NCI-H226 (cell line): ENCODE measurements at places on chromosomes 6 and 20.
A peak's percentile ranks its signal among the peaks of the same experiment; 100 is the strongest.

- no peak for DNase-seq
These were observed 41.9 kb downstream of the SYNJ2 start for GRCh38 chr6:158023597-158023939.

- no peak for DNase-seq
These were observed 59.3 kb downstream of the CDC5L start for GRCh38 chr6:44446626-44447300.

- DNase-seq = no peak
These were observed 36.5 kb upstream of the KIF13A start for GRCh38 chr6:18023891-18024290.

DNA sequence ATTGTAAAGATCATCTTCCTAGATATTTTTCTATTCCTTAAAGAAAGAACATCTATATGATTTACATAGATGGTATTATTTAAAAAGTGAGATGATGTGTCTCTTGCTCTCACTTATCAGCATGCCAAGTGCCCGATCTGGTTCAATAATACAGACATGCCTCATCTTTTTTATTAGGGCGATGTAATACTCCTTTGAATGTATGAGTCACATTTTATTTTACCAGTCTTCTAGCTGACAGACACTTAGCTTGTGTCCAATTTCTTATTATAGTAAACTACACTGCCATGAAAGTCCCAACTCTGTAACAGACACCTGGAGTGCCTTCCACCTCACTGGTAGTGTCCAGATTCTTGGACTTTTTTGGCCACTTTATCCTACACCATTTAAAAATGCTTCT lies 586.6 kb upstream of the BTBD3 start:
- no peak for DNase-seq

DNA sequence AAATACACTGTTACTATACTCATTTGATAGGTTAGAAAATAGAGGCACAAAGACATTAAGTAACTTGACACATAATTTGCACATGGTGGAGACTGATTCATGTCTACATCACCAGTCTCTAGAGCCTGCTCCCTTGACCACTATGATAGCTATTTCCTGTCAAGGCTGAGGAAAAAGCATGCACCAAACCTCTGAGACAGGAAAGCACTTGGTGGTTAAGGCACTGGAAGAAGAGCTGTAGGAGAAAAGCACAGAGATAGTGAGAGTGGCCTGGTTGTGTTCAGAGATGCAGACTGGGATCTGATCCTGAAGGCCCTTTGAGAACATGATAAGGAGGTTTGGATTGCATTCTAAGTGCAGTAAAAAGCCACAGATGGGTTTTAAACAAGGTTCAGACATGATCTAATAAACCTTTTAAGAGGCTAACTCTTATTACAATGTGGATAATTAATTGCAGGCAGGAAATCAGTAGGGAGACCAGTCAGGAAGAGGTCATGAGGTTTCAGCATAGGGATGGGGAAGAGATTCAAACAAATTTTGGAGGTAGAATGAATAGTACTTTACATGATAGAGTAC lies 168.9 kb downstream of the PHF3 start:
- peak; percentile 96 for DNase-seq

- DNase-seq = no peak
These were observed 32.7 kb downstream of the GGTLC1 start for GRCh38 chr20:23955896-23956295.

DNA sequence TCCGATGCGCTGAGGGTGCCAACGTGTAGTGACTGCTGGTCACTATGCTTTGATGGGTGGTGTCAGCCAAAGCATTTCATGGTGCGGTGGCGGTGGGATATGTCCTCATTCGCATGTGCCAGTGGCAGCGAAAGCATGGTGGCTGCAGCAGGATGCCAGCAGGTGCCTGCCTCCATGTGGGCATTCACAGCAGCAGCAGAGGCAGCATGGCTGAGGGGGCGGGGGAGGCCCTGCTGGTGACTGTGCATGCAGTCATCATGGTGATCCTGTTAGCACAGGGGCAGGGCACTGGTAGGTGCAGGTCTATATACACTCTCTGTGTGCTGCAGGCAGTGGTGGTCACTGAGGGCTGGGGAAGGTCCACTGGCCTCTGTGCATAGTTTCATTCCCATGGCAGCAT lies 22.0 kb downstream of the FIG4 start:
- DNase-seq = no peak
